Right renal cortex interstitium (tissue), 3 donors: ENCODE measurements at places on chromosomes 6 and 20.

DNA sequence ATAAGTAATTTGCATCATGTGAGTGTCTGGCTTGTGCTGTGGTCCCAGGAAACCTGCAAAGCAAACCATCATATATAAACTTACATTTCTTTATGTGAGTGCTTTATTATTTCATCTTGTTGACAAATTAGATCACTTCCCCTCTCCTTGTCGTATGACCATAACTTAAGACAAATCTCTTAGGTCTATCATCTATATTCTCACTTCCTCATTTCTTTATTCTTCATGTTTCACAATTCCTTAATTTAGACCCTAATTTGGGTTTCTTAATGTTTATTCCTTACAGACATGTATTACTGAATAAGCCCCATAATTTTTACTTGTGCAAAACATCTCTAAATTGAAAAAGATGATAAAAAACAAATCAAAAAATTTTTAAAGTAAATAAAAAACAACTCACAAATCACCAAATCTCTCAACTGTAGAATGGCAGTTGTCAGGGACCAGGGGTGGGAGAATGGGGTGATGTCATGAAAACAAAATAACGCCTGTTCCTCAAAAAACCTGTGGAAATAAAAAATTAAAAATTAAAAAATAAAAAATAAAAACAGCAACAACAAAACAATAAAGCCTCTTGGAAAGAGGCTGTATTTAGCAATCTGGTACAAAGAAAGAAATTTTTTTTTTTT is 49.5 kb upstream of the FBXO30 start:
- DNase-seq: no peak

DNA sequence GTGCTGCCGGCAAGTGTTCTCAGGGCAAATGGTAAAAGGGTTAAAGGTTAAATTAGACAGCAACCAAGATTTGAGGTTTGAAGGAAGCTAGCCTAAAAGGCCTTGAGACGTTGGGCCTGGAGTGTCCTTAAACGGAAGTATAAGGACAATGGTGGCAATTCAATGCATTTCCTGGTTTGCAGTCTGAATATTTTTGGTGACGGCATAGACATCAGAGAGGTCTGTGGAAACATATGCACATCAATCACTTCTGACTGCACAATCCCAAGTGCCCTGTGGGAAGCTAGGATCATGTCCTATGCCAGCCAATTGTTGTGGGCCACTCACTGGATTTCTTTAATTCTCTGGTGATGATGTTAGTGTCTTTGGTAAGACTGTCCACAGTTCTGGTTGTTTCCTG is 25.7 kb upstream of the TUBB2A start:
- no peak for DNase-seq

DNA sequence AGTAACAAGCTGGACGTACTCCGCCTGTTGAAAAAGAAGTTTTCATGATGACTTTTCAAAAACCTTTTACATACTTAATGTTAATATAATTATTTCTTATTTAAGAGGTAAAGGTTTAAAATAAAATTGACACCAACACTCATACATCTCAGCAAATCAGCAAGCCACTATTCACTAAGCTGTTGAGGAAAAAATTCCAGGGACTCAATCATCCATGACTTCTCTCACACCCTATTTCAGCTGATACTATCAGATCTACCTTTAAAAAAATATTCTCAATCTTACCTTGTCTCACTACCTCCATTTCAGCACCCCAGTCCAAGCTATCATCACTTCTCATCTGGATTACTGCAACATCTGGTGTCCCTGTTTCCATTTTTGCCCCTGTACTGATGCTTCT is 109.3 kb downstream of the HACE1 start:
- no peak for DNase-seq

GRCh38 chr20:2292416-2293110 is 3.2 kb upstream of the TGM3 start:
- no peak for DNase-seq

DNA sequence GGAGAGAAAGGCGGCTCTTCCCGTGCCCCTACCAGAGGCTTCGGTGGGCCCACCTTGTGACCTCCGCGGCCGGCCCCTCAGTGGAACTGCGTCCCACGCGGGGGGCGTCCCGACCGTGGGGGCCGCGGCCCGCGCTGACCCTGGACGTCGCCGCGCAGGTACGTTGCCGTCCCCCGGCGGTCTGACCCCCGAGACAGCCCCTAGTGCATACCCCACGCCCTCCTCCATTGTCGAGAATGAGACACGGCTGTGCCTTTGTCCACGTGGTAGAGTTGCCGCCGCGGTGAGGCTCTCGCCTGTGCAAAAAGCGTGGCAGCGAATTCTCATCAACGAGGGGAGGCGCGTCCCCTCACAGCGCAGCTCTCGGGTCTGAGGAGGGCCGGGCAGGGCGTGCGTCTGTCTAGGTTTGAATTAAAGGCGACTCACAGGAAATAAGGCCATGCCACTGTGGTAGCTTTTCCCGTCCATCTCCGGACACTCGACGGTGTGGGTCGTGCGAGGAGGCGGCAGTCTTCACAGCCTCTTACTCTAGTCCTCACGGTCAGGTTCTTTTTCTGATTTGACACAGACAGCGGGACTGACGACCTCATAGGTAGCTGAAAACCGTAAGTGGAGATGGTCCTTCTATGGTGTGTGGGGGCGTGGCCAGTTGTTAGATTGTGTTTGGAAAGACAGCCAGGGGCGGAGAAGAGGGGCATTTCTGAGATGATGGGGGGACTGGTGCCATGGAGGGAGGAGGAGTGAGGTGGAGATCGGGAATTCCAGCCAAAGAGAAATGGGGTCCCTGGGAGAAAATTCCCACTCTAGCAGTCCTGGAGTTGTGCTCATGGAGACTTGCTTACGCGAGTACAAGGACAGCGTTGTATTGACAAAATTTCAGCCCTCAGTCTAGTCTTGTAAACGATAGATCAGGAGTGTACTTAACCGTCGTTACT is 580 bp downstream of the NXT1 start:
- DNase-seq: no peak

DNA sequence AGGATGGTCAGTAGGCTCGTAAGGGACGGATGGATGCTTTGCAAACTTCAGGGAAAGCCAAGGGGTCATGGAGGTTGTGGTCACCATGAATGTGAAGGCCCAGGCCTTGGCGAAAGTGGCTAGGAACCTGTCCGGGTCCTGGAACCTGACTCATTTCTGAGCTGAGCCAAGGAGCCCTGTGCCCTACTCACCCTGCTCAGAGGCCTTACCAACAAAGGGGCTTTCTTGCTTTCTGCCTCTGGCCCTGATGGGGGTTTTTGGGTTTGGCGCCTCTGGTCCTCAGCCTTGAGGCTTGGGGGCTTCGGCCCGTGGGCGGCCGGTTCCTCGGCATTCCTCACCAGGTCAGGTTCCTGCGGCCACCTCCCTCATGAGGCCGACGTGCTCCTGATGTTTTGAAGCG is 155.1 kb downstream of the DTNBP1 start:
- DNase-seq: no peak

DNA sequence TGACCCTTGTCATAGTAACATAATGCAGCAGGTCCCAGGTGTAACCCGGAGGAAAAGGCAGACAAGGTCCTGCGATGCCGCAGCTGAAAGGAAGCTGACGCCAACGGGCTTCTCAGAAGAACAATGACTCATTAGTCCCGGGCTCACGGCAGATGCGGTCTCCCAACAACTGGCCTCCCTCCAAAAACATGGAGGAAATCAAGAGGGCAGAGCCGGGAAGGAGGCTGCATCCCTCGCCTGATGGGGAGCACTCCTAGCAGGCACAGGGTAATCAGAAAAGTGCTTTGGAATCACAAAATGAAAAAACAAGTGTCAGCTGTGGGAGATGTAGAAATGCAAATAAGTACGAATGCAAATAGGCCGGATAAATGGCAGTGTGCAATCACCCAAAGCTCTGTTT is 165.2 kb upstream of the AGPAT4 start:
- no peak for DNase-seq

- DNase-seq: no peak
These were observed 87.7 kb downstream of the HIVEP2 start for GRCh38 chr6:142857233-142857761.
